Fibroblast of lung (primary cell): ENCODE measurements at places on chromosomes 12 and 14.

- no peak for DNase-seq
These were observed 33.0 kb upstream of the ATP2A2 start for GRCh38 chr12:110248096-110248447.

DNA sequence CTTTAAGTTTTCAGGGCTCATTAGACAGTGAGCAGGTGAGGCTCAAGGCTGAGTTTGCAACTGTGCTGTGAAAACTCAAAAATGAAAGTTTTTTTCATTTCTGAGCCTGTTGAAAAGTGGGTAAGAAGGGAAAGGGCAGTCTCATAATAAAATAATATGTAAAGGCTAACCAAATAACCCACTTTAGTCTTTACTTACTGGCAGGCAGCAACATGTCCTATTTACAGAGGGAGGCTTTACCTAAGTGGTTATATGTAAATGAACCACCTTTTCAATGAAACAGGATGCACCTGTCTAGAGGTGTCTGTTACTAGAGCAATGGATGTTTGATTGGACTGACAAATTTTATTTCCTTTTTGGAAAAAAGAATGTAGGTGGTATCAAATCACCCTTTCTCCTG is 158.0 kb downstream of the ETV6 start:
- no peak for DNase-seq

DNA sequence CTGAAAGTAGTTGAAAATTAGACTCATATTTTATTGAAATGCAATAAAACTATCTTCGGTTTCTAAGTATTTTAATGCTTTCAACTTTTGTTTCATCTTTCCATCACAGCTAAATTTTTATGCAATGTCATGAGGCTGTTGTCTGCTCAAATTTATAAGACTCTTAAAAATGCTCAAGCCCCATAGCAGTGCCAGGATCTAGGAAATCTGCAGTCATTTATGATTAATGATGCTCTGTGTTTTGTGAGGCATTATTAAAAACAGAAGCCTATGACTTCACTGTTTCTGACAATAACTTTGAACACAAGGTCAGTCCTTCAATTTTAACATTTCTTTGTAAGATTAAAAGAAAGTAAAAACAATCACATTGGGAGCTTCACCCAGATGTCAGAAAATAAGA is 112.5 kb downstream of the ALX1 start:
- no peak for DNase-seq

DNA sequence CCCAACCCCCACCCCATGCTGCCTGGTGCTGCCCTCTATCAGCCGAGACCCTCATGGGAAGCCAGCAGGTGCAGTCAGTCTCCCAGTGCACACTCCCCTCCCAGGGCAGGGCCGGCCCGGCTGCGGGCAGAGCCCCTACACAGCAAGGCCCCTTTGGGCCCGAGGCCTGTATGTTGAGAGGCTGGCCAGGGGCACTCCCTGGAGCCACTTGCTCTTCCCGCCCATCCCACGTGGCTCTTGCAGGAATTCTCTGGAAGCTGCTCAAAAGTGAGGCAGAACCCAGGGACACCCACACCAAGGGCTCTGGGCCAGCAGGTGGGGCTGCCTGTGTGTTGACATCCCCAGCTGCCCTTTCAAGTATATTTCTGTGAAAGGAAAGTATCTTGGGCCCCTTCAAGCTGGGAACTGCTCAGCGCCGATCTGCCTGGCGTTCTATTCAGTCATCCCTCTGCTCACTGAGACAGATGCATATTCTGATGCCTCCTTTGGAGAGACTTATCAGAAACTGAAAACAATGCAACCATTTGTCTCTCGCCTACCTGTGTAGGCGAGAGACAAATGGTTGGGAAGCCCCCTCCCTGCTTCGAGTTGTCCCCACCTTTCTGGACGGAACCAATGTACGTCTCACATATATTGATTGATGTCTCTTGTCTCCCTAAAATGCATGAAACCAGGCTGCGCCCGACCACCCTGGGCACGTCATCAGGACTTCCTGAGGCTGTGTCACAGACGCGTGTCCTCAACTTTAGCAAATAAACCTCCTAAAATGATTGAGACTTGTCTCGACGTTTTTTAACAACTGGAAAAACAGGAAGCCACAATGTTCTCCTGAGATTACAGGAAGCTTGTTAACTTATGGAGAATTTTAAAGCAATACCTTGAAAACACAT is 6.0 kb downstream of the GPR132 start:
- peak; percentile 23 for DNase-seq

- no peak for DNase-seq
These were observed 132.5 kb downstream of the RPL10L start for GRCh38 chr14:46519121-46519520.

- no peak for DNase-seq
These were observed 98.7 kb upstream of the PDZRN4 start for GRCh38 chr12:41089438-41089837.

GRCh38 chr14:34665785-34666435 is 36.0 kb upstream of the SNX6 start:
- peak; percentile 94 for DNase-seq
